ENCODE measurements at places on chromosomes 1 and 21.

- no peak for DNase-seq
These were observed 348.7 kb downstream of the PAPPA2 start for GRCh38 chr1:176811511-176812288.

GRCh38 chr1:108038653-108039236 lies 73.8 kb upstream of the VAV3 start:
- no peak for DNase-seq

GRCh38 chr1:160629286-160630210 lies 17.3 kb downstream of the SLAMF1 start:
- peak; percentile 66 for DNase-seq

- DNase-seq = no peak
These were observed 16.8 kb downstream of the LGR6 start for GRCh38 chr1:202210385-202210784.

DNA sequence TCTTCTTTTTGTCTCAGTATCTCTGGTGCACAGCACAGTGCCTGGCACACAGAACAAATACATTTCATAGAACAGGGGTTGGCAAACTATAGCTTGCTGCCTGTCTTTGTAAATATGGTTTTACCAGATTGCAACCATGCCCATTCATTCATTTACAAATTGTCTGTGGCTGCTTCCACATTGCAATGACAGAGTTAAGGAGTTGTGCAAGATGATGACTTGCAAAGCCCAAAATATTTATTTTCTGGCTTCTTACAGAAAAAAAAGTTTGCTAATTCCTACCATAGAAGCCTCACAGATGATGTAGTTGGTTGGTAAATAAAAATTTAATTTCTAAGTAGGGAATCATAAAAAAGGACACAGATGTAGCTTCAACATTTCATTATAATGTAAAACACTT lies 11.2 kb upstream of the HMGB4 start:
- DNase-seq = no peak

Measured in stimulated activated CD4-positive, alpha-beta T cell treated with anti-CD3 and anti-CD28 coated beads, Interleukin-1b, Interleukin-23, amount 100 ng/mL, for 48 hours (primary cell).